ENCODE measurements at places on chromosomes 6 and 20.
A peak's percentile ranks its signal among the peaks of the same experiment; 100 is the strongest.

DNA sequence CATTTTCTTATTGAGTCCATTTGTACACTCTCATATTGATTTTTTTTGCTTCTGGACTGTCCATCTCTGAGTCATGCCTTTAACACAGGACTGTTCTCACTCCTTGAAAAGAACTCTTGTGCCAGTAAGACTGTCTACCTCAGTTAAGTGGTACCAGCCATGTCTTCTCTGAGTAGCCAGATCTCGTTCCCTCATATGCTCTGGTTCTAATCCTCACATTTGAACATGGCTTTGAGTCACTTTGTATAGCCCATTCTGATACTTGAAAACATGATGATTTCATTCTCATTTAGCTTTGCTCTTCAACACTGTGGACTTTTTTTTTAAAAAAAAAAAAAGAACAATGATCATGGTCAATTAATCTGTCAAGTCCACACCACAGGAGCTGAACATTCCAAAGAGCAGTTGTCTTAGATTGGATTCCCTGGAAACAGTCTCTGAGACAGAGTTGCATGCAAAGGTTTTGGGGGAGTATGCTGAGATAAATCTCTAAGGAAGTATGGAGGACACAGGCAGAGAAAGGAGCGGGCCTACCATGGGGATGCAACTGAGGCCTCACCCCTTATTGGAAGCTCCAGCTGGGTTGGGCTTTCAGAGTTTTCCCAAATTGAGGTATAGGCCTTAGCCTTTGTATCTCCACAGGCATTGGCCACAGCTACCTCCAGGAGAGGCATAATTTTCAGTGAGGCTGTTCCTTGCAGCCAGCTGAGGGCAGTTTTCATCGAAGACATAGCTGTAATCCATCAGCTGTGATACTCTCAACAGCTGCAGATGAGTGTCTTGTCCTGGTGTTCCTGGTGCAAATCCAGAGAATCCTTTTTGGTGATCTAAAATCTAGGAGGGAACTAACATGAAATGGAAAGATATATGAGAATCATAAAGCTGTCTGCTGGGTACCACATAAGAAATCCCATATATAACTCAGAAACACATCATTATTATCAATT lies 6.0 kb upstream of the PTCHD4 start:
- DNase-seq, result no peak

GRCh38 chr6:83378621-83379388 lies 52.0 kb downstream of the ME1 start:
- no peak for DNase-seq

DNA sequence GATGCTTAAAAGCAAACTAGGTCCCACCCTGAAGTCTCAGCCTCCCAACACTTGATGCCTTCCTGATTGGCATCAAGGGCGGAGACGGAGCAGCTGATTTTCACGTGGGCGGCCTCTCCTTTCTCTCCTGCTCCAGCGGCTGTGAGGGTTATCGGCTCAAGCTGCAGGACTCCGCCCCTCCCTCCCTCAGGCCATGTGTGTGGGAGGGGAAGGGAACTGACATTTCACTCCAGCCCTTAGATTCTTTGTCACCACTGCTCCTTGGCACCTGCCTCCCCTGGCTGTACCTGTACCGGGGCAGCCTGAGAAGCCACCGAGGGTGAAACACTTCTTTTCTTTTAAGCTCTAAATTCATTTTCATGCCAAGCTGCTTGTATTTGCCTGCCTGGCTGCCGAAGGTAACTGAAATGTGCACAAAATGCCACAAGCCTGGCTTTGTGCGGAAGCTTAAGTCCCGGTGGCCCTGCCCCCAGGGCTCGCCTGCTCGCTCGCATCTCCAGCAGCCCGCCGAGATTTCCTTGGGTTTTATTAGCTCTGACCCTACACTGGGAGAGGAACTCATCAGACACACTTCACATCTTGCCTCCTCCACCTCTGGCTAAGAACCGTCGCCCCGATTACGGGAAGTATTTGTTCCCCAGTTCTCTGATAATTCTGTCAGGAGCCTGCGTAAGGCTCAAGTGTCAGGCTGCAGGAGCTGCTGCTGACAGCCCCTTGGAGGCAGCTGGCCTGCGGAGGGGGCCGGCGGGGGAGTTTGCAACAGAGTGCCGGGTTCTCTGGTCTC lies 9.6 kb upstream of the CPNE5 start:
- DNase-seq, result peak; percentile 79

DNA sequence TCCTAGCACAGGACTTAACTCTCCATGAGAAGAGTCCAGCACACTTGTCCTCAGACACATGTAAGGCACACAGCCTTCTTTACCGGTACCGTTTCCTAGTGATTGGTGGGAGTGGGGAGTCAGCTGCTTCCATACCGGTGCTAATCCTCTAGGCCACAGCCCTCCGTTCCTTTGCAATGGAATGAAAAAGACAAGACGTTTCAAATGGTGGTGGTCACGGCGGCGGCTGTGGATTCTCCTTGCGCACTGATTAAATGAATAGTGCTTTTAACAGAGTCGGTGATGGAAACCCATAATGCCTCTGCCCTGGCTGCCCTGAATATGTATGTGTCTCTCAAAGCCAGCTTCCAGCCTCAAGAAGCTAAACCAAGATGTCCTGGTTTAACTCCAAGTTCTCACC lies 34.8 kb upstream of the GABRR1 start:
- no peak for DNase-seq

DNA sequence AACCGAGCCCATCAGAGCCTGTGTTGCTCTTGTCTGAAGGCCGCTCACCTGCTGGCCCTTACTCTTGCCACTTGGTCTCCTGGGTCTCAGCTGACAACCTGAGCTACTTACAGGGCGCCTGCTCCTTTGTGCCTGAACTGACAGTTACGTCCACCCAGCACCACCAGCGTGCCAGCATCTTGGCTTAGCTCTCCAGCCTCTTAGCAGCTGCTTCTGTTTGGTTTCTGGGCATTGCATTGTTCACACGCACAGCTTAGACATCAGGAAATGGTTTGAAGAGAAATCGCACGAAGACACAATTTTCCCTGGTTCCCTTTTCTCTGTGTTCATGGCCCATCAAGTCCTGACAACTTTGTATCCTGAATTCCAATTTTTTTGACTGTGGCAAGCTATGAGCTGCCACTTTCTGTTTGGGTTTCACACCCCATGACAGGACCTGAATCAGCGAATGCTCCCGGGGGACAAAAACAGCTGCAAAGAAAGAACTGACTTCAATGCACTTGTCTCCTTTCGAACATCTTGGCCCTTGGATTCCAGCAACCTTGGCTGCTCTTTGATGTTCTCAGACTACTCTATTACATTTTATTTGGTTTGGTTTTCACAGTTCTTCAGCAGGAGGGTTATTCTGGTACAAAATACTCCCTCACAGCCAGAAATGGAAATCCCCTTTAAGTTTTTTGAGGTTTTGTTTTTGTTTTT lies 45.2 kb upstream of the LY86 start:
- DNase-seq, result no peak

All from BE2C (cell line).